Neural progenitor cell (in vitro differentiated cells): ENCODE measurements at places on chromosomes 6 and 20.

DNA sequence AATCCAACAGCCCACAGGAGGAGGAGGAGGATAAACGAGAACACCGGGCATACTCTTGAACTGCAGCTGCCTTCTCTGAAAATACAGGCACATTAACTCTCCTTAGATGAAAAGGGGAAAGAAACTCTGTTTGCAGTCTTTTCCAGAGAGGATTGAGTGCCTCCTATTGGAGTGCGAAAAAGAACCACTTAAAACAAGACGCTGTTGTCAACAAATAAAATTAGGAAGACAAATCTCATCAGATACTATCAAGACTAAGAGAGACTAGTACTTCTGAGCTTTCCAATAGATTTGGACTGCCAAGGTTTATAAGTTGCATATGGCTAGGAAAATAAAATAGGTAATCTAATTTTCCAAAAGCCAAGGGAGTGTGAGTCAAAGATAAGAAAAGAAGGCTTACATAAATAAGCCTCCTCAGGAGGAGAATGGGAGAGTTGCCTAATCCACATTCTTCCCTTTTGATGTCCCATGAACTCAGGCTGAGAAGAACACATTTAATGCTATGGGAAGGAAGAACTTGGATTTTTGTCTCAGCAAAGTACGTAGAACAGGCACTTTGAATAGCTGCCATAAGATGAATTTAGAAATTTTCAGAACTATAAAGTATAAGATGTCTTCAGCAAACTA, 154.7 kb downstream of the ARHGAP18 start:
- peak; percentile 22 for DNase-seq

- peak; percentile 66 for DNase-seq
These were observed 10.2 kb downstream of the BNIP5 start for GRCh38 chr6:36326356-36326995.

GRCh38 chr6:106258726-106259125, 66.8 kb downstream of the ATG5 start:
- no peak for DNase-seq

DNA sequence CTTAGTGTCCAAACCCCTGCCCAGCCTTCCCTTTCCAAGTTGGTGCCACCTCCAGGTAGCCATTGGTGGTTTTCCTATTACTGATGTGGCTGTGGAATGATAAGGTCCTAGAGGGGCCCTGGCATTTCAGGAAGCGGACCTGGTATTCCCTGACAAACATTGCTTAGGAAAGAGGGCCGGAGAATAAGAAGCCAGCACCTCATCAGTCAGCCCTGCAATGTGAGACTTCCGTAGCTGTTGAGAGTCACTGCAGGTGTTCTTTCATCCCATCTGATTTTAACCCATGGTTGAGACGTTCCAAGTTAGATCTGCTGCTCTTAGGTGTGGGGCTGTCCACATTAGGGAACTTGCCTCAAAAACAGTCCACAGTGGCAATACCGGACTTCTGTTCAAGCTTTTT, 14.8 kb upstream of the NPEPL1 start:
- no peak for DNase-seq

GRCh38 chr6:84403545-84403944, 176.1 kb upstream of the CEP162 start:
- no peak for DNase-seq

DNA sequence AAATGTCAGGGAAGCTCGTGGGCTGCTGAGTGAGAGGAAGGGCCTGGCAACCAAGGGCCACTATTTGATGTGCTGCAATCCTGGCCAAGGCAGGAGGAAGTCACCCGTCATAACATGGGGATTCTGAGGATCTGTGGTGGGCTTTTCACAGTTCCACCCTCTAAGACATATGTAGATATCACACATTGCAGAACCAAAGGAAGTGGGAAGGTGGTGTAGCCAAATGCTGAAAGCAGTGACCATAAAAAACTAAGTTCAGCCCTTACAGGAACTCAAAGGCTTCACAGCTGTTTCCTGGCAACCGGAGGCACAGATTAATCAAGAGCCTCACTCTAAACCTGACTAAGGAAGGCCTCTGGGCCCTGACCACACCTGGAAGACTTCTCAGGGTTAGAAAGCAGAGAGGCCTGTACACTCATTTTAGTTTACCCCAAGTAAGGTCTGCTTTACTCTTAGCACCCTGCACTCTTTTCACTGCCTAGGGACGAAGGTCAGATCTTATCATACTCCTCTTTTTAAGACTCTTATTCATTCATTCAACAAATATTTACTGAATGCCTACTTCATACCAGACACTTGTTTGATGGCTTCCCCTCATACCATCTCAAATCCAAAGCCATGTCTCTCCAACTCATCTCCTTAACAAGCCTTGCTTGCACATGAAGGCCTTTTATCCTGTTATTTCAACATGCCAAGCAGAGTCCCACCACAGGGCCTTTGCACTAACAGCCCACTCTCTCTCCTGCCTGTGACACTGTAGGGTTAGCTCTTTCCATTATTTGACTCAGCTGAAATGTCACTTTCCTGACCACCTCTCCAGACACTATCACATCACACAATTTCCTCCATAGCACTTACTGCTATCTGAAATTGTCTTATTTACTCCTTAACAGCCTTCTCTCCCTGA, 2.6 kb downstream of the UBE2V1 start:
- no peak for DNase-seq

DNA sequence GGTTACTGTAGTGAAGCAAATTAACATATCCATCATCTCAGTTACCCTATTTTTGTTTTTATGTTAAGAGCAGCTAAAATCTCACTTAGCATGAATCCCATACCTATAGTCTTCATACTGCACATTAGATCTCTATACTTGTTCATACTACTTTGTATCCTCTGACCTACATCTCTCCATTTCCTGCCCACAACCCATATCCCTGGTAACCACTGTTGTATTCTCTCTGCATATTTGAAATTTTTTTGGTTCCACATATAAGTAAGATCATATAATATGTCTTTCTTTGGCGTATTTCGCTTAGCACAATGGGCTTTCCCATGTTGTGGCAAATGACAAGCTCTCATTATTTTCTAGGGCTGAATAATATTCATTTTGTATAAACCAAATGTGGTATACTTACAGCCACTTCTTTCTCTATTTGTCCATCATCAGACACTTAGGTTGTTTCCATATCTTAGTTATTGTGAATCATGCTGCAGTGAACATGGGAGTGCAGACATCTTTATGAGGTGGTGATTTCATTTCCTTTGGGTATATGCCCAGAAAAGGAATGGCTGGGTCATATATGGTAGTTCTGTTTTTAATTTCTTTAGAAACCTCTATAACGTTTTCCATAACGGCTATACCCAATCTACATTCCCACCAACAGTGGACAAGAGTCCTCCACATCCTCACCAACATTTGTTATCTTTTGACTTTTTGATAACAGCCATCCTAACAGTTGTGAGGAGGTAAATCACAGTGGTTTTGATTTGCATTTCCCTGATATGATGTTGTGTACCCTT, 39.8 kb downstream of the BACH2 start:
- no peak for DNase-seq

DNA sequence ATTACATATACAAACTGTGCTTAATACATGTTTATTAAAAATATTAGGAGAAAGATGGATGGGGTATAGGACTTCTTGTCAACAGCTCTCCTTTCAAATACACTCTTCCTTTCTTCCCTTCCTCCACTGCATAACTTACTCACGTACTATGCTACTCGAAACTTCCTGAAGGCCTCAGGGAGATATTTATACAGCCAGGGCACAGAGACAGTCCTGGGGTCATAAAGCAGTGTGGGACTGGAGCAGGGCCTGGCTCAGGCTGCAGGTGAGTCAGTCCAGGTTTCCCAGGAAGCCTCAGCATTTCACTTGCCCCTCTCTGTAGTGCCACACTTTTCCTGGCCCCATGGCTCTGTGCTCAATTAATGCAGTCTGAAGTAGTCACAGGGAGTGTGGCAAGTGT, 157.0 kb downstream of the UBE3D start:
- no peak for DNase-seq

DNA sequence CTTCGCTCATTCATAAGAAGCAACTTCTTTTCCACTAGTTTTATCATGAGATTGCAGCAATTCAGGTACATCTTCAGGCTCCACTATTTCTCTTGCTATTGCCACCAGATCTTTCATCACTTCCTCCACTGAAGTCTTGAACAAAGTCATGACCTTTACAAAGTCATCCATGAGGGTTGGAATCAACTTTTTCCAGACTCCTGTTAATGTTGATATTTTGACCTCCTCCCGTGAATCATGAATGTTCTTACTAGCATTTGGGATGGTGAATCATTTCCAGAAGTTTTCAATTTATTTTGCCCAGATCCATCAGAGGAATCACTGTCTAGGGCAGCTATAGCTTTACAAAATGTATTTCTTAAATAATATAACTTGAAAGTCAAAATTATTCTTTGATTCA, 1.5 kb downstream of the CENPQ start:
- no peak for DNase-seq

GRCh38 chr6:8392569-8392968, 42.8 kb downstream of the SLC35B3 start:
- DNase-seq, result no peak

DNA sequence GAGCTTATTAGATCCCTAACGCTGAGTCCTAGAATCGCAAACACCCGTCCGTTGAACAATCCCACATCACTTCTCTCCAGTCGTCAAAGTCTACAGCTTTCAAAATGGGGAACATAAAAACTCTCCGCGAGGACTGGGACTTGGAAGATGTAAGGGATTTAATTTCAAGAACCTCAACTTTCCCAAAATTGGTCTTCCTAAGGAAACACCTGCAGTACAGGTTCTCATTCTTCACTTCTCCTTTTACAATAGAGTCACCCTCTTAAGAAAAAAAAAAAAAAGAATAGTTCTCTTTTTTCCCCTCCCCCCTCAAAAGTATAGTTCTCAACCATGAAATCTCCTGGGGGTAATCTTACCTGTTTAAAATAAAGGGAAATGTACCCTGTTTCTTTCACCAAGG, 6.6 kb upstream of the ZBTB22 start:
- no peak for DNase-seq

GRCh38 chr6:40232698-40233097, 298.4 kb upstream of the MOCS1 start:
- DNase-seq, result no peak

DNA sequence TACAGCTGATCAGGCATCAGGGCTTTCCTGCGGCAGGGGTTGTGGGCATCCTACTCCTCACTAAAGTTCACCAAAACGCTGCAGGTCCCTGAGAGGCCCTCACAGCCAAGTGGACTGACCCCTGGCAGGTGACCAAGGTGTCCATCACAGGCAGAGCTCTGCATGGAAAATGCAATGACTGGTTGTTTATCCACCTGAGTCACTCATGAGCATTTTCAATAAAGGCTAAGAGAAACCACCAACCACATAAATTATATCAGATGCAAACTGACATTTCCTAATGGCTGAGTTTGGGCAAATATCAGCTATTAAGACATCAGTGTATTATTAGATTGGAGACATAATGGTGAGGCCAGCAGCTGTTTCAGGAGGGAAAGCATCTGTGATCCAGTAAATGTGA, 152.7 kb upstream of the SYNDIG1 start:
- DNase-seq, result no peak

- no peak for DNase-seq
These were observed 44.9 kb upstream of the TMEM170B start for GRCh38 chr6:11492464-11493290.

GRCh38 chr6:41209547-41210320, 8.8 kb upstream of the TREML2 start:
- no peak for DNase-seq

DNA sequence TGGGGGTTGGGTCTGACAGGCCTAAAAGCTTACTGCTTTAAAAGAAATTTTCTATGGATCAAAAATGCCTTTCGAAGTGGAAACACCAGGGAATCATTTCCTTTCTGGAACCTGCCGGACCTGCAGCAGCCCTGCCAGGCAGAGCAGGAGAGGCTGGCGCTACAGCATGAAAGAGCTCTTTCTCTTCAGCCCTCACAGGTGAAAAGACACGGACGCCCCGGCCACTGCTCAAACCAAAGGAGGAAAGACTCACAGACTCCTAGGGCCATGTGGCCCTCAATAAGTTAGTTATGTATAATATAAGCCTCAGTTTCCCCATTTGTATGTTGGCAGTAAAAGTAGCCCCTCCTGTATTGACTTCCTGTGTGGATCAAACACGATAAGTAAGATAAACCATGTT, 8.3 kb downstream of the SCML4 start:
- no peak for DNase-seq

GRCh38 chr6:93684339-93684738, 265.0 kb upstream of the EPHA7 start:
- DNase-seq, result no peak

- peak; percentile 83 for DNase-seq
These were observed 3.1 kb downstream of the GABRR2 start for GRCh38 chr6:89311853-89312531.

- no peak for DNase-seq
These were observed 28.1 kb downstream of the LY86 start for GRCh38 chr6:6616656-6617055.

DNA sequence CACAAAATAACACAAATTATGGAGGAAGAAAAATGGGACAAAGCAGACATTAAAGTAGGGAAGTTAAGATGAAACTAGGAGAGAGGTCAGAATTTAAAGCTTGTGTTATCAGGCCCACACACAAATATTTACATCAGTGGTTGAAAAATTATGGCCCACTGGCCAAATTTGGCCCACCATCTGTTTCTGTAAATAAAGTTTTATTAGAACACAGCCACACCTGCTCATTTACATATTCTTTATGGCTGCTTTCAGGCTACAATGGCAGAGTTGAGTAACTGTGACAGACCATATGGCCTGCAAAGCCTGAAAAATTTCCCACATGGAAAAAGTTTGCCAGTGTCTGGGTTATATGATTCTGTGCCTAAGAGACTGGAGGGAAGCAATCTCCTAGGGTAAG, 49.0 kb downstream of the SLC22A23 start:
- no peak for DNase-seq

DNA sequence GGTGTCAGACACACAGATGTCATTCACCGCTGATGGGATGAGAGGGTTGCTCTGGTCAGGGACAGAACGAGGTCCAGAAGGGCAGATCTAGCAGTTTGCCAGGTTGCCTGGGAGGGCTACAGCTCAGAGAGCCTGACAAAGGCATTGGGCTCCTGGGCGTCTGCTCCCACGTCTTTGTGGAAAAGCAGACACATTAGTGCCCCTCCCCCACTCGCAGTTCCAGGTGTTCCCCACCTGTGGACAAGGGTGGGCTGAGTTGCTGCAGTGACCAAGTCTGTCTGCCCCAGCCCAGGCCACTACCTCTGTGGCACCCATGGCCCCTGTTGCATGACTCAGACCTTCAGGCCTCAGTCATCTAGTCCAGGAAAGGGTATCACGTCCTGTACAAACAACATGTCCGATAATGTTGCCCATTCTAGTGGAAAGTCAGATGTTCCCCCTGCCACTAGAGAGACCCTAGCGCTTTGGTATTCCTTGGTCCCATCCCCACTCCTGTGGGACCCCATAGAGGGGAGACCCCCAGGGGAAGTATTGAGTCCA, 37.4 kb downstream of the WRNIP1 start:
- no peak for DNase-seq

- no peak for DNase-seq
These were observed 97.1 kb downstream of the KIF13A start for GRCh38 chr6:17890309-17890708.

- DNase-seq, result no peak
These were observed 144.6 kb downstream of the BCAS1 start for GRCh38 chr20:53925651-53926401.

GRCh38 chr6:30683183-30683979, 3.1 kb downstream of the PPP1R18 start:
- no peak for DNase-seq

- no peak for DNase-seq
These were observed 1.8 kb upstream of the SIM1 start for GRCh38 chr6:100466410-100467128.
